ENCODE measurements at places on chromosomes 5 and 9.

DNA sequence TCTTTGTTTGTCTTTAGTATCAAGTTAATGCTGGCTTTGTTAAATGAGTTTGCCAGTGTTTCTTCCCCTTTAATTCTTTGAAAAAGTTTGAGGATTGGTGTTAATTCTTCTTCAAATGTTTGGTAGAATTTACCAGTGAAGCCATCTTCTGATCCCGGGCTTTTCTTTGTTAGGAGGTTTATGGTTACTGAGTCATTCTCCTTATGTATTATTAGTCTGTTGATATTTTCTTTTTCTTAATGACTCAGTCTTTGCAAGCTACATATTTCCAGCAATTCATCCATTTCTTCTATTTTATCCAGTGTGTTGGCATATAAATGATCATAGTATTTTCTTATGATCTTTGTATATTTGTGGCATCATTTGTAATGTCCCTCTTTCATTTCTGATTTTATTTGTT, 74.5 kb upstream of the SPINK5 start:
- no peak for DNase-seq

GRCh38 chr5:107217721-107218130, 453.0 kb downstream of the EFNA5 start:
- DNase-seq = no peak

DNA sequence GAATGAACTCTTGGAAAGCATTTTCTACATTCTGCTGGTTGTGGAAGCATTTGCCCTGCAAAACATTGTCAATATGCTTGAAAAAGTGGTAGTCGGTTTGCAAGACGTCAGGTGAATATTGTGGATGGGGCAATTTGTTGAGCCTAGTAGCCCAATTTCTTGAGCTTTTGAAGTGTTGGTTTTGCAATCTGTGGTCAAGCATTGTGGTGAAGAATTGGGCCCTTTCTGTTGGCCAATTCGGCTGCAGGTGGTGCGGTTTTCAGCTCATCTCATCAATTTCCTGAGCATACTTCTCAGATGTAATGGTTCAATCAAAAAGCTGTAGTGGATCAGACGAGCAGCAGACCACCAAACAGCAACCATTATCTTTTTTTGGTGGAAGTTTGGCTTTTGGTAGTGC, 426.8 kb upstream of the CDH9 start:
- no peak for DNase-seq

- no peak for DNase-seq
These were observed 124.3 kb downstream of the MRPS30 start for GRCh38 chr5:44932922-44933585.

- DNase-seq = no peak
These were observed 137.9 kb upstream of the TRIM32 start for GRCh38 chr9:116549061-116549664.

DNA sequence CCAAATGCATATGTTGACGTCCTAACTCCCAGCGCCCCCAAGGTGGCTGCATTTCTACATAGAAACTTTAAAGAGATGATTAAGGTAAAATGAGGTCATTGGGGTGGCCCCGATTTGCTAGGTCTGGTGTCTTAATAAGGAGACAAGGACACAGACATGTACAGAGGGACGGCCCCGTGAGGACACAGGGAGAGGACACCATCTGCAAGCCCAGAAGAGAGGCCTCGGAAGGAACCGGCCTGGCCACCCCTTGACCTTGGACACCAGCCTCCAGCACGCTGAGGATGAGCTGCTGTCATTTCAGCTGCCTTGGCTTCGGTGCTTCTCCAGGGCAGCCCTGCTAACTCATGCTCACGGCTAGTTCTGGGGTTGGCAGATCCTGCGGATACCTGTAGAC, 73.2 kb downstream of the MRPL36 start:
- no peak for DNase-seq

Data from CD4-positive, alpha-beta T cell treated with Interleukin-4 for 4 hours (primary cell).